CD4-positive, alpha-beta T cell treated with Interleukin-10 for 1 hour (primary cell): ENCODE measurements at places on chromosomes 6 and 20.

DNA sequence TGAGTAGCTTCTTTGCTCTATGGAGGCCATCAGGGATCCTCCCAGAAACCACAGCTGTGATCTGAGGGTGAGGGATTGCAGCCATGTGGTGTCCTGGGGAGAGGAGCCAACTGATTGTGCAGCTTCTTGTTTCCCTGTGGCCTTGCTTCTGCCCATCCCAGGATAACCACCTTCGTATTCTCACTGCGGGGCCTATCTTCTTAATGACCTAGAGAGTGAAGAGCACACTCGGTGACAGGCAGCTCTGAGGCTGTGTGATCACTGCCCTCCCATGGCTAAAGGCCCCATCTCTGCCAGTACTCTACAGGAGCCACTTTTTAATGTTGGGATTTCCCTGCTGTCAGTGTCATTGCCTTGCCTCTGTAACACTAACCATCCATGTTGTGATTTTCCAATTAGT, 5.3 kb upstream of the RAET1L start:
- no peak for DNase-seq

GRCh38 chr6:89242574-89243330, 25.6 kb upstream of the GABRR1 start:
- peak; percentile 46 for DNase-seq

- no peak for DNase-seq
These were observed 107.4 kb upstream of the NAA20 start for GRCh38 chr20:19909725-19910124.

DNA sequence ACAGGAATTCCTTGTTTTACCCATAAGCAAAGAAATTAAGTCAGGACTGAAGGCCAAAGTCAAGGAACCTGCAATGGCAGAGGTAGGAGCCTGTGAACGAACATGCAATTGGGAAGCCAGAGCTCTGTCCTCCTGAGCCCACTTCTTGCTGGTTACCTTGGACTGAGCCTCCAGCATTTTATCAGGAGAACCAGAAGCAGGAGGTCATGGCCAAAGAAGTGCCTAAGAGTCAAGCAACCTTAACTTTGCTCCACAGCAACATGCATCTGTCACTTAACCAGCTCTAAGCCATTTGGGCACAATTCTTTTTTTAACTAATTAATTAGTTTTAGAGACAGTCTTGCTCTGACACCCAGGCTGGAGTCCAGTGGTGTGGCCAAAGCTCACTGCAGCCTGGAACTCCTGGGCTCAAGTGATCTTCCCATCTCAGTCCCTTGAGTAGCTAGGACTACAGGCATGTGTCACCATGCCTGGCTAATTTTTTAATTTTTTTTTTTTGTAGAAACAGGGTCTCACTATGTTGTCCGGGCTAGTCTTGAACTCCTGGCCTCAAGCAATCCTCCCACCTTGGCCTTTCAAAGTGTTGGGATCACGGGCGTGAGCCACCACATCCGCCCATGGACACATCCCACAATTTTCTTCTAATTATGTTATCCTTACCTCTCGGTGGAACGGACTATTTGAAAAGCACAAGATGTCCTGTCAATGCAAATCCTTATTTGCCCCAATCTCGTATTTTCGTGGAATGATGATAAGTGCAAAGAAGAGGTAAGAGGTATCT, 334.2 kb downstream of the CD83 start:
- no peak for DNase-seq

- no peak for DNase-seq
These were observed 82.1 kb upstream of the SIRPA start for GRCh38 chr20:1813101-1813529.

DNA sequence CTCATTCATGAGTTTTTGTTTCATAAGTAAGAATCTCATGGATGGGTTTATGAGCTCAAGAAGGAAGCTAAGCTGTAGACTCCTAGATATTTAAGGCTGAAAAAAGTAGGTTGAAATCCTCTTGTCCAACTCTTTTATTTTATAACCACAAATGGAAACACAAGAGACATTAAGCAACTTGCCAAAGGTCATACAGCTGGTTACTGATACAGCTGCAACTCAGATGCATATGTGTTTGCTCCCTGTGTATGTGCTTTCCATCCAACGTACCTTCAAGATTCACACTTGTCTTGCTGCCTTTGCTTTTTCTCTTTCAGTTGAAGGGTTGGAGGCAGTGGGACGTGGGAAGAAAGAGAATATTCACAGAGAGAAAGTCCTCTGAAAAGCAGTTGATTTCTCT, 153.5 kb upstream of the STMND1 start:
- no peak for DNase-seq

DNA sequence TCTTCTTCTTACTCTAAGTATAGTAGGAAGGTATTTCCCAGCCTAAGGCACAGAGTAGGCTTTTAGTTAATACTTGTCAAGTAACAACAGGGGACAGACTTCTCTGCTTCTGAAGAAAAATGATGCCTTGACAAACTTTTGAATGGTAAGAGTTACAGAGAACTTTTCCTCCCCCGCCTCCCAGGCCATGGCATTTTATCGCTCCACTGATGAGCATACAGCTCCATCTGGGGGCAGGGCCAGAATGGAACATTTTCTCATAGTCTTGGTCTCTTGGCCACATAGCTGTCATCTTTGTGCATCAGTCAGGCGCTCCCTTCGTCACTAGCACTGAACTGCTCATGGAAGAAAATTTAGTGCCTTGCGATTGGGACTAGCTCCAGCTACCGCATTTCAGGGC, 1066.8 kb upstream of the CITED2 start:
- DNase-seq = peak; percentile 7

DNA sequence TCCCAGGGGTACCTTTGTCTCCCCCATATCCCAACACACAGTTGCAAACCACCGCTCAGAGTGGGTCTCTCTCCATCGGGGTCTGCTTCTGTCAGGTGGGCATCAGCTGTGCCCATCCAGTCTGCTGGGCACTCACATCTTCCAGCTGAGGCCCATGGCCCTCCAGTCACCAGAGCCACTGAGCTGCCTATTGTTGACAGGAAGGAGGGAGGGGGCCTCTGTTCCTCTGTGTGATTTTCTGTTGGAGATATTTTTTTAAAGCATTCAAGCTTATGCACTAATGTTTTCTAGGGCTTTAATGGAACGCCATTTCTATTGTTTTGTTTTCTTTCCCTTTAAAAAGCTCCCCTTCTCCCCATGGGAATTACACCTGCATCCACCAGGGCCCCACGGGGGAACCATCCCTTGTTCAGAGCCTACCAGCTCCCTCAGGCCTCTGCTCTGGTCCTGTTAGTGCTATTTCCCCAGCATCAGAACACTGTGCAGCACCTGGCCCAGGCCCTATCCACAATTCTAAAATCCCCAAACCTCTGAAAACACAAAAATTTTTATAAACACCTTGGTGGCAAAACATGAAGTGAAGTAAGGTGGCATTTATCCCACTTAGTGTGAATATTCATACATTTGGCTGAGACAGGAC, 326.2 kb downstream of the CD83 start:
- no peak for DNase-seq
